ENCODE measurements at places on chromosomes 3 and 15.

GRCh38 chr15:52011711-52012144 lies 7.3 kb upstream of the MAPK6 start:
- no peak for DNase-seq

- no peak for DNase-seq
Measured at GRCh38 chr3:136910697-136911096, 47.1 kb upstream of the IL20RB start.

DNA sequence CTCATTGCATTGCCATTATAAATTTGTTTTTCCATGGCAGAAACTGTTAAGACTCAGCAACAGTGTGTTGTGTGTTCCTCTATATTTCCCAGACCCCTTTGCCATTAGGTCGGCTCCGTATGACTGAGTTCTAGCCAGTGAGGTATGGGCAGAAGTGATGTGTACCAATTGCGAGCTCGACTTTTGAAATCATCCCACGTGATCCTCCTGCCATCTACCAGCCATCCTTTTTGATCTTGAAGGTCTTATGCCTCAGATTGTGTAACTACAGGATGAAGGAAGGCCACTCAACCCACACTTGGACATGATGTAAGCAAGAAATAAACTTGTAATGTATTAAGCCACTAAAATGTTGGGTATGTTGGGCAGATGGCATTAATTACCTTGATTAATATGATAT lies 562.3 kb downstream of the PDCD6IP start:
- DNase-seq, result no peak

- DNase-seq, result no peak
Measured at GRCh38 chr3:69821133-69821532, 81.9 kb downstream of the MITF start.

DNA sequence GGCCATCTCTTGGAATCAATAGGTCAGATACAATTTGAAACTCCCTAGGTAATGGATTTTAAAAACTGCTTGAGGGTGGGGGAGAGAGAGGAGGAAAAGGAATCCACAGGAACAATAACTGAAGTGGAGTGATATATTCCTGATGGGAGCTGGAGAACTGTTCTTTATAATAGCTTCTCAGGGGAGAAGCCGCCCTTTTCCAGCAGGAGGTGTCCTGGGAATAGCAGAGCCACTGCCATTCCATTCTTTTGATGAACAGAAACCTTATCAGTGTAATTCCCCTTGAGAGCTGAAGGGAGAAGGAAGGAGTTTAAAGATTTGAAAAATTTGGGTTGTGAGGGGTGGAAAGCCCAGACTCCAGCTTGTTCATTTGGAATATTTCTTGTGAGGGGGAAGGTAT lies 504.9 kb upstream of the DPH6 start:
- DNase-seq, result no peak

- no peak for DNase-seq
Measured at GRCh38 chr3:156685198-156685597, 10.8 kb downstream of the TIPARP start.

DNA sequence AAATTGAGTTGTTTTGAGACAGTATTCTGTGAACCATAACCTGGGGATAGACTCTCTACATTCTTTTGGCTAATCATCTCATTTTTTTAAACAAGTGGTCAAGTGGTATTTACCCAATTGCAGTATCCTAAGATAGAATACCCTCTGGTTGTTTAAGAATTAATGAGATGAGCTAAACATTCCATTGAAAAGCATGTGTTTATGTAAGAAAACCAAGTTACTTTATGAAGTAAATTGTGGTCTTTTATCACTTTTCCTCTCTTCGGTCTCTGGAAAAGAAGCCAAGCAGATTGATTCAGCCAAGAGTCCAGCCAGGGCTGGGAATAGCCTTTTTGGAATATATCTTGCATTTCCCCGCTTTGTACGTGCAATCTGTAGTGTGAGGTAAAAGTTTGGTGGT lies 185.7 kb upstream of the TOPAZ1 start:
- peak; percentile 47 for DNase-seq

DNA sequence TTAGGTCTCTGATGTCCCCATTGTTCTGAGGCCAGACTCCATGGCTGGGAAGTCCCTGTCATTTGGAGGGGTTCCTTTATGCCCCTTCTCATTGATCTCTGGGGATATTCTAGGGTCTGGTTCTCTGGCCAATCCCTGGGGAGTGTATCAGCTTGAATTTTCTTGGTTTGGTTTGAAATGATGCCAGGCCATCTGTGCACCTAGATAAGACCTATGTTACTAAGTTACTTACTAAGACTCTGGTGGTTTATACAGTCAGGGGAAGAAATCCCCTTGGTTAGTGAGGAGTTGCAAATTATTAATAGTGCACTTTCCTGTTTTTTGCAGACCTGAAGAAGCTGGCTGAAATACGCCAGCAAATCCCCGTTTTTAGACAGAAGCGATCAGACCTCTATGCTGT lies 20.3 kb downstream of the NIT2 start:
- DNase-seq, result no peak

DNA sequence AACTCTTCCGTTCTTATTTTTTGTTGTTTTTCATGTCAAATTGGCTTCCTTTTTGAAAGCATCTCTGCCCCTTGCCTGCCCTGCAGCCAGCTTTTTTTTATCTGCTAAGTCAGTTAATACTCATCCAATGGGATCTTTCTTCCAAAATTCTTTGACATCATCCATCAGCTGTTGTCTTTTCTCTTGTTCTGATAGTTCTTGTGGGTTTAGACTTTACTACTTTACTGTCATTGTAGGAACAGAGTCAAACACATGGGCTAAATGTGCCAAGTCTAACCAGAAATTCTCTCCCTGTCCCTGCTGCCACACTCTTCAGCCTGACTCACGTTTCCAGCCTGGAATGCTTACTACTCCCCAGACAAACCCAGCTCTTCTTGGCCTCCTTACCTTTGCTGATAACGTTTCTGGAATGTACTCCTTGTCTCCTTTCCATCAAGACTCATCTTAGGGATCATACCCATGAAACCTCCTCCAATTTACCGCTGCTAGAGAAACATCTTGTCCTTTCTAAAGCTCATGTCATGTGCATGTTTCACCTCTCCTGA lies 10.7 kb upstream of the VPS8 start:
- DNase-seq, result no peak

- DNase-seq, result no peak
Measured at GRCh38 chr3:193040836-193041672, 123.4 kb upstream of the MB21D2 start.

DNA sequence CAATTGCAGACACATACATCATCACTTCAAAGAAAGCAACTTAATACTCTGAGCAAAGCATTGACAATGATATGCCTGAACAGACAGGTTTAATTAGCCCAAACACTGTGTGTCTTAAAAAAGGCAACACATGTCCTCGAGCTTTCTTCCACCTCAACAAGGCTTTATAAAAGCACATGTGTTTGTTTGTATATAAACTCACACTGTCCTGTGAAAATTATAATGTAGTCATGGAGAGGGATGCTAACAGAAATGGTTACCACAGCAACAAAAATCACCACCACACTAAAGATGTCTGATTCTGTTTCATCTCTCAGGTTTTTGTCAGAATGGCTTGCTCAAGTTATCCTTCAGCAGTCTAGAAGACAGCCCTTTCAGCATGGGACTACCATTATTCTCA lies 314.7 kb downstream of the MAGI1 start:
- no peak for DNase-seq

GRCh38 chr3:6709178-6709577 lies 151.7 kb upstream of the GRM7 start:
- no peak for DNase-seq

DNA sequence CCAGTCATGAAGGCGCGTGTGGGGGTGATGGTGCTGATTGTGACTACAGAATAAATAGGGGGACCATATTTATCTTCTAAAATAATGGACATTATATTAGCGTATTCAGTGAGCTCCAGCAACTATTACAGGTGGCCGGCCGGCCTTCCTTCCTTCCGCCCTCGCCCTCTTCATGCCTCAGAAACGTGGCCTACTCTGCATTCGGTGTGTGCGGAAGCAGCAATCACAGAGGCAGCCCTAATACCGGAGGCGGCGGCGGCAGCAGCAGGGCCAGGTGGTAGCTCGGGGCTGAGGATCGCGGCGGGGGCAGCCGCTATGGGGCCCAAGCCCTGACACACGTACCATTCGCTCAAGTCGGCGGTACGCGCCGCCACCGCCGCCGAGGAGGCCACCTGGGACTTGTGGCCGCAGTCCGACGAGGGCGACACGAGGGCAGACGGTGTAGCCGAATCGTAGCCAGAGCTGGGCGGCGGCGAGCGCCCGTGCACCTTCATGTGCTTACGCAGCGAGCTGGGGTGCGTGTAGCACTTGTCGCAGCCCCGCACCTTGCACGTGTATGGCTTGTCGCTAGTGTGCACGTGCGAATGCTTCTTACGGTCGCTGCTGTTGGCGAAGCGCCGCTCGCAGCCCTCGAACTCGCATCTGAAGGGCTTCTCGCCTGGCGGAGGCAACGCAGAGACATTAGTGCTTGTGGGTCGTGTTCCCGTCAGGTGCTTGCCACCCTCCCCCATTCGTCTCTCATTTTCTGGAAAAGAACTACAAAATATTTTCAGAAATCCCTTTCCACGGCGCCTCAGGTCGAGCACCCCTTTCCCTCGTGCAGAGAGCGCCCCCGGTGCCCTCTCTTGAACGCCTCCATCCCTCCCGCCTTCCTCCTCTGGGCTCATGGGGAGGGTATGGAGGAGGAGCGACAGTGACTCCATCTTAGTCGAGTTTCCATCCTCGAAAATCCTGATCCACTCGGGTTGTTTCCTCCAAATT lies 15.5 kb downstream of the ZIC4 start:
- no peak for DNase-seq

- no peak for DNase-seq
Measured at GRCh38 chr15:89378296-89379151, 43.9 kb upstream of the POLG start.

- no peak for DNase-seq
Measured at GRCh38 chr3:50242381-50242770, 6.4 kb downstream of the GNAI2 start.

DNA sequence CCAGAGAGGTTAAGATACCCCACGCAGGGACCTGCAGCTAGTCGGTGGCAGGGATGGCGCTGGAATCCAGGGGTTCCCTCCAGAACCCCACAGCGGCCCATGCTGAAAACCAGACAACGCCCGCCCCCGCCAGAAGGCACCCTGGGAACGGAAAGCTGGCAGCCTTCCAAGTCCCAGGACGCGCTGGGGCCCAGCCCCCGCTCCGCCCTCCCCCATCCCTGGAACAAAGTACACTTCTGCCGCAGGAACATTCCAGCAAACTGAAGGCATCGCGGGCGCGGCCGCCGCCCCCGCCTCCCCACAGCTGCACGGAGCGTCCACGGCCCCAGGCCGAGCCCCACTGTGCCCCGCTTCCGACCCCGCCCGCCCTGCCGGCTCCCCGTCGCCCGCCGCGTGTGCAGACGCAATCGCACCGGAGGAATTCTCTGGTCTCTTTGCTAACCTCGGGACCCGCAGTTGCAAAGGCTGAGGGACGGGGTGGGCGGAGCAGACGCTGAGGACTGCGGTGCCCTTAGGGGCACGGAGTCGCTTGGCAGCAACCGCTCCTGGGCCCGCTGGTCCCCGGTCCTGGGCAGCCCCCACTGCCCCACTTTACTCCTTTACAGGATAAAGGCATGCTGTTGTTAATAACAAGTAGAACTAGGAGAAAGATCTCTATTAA lies 44.8 kb upstream of the RNU6-1 start:
- DNase-seq, result peak; percentile 16

DNA sequence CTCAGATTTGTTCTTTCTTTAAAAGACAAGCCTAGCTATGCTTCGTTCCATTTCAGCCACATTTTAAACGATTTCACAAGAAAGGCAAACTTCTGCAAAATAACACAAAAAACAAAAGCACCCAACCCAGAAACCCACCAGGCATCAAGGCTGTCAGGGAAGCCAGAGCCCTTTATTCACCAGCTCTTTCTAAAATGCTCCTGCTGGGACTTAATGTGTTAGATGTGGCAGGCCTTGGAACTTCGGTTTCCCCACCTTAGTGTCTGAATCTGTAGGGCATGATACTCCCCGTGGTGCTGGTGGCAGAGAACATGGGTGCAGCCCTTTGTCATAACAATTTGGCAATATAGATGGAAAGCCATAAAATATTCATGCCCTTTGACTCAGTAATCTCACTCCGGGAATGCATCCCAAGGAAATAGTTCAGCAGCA lies 56.8 kb upstream of the LCTL start:
- DNase-seq, result no peak

DNA sequence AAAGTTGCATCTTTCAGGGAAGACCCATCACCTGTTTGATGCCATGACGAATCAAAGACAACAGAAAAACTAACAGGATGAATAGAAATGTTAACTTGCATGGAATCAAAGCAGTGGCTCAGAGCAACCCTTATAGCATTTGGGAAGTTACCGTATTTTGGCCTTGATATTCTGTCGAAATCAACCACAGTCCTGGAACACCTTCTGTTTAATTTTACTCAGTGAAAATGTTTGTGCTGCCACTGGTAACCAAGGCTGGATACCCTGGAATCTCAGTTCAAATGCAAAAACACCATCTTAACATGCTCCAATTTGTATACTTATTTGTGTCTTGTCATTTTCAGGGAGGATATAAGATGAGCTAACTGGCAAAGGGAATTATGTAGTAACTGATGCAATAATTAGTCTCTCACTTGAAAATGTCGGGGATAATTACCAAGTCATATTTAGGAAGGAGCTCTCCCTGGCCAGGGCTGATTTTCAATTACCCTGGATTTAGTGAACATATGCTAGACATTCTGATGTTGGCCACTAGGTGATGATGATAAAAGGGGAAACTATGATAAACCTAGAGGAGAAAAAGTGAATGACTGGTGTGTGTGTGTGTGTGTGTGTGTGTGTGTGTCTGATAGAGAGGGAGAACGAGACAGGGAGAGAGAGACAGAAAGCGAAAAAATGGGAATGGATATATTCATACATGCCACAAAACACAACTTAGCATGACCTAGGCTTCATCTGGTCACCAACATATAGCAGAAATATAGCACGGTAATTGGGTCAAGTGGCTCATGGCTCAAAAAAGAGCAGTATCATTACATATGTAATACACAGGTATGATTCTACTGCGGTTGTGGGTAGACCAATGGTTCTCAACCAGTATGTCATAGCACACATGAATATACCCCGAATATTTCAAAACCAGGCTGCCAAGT lies 19.0 kb upstream of the PRICKLE2 start:
- no peak for DNase-seq

DNA sequence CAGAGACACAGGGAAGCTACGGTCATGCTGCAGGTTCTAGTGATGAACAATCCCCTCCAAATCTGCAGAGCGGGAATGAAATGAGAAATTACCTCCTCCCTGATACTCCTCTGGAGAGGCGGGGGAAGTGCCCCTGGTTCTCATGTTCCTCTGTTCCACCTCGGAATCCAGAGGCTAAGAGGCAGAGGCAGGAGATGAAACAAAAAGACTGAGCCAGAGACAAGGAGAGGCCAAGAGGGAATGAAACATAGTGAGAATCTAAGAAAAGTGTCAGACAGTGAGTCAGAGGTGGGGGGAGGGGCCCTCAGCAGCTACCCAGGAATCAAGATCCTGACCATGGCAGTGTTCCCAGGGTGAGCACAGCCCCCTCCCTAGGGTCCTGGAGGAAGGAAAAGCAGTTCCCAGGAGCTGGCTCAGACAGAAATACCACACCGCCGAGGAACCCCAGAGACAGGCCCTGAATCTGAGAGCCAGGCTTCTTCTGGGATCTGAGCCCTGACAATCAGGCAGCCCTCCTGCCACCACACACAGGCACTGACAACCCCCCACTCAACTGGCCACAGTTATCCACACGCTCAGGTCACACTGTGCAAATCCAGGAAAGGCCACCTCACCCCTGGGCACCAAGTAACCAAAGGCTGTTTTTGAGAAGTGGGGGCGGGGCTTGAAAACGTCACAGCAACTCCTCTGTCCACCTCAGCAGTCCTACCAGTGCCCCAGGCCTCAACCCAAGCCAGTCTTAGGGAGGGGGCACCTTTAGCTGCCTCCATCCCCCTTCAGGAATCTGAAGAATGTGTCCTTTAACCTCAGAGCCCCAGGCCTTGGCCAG lies 2.4 kb downstream of the CSRNP1 start:
- DNase-seq, result peak; percentile 82

- no peak for DNase-seq
Measured at GRCh38 chr3:144458283-144458682, 486.7 kb downstream of the DIPK2A start.
